ENCODE measurements at places on chromosomes 5 and 9.

DNA sequence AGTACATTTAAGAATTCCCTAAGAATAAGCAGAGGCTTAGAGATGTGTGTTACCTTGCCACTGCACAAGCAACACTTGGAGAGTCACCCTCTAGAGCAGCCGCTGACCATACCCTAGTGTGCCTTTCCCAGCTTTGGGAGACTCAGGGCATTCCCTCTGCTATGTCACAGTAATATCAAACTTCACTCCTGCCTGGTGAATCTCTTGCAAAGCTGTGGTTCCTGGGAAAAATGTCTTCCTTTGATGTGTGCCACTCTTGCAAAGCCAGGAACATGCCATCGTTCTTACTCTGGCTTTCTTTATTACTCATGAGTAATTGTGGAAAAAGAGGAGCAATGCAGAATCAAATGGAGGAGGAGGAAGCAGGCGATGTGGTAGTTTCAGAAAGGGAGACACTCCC, 173.2 kb downstream of the CCDC192 start:
- DNase-seq, result no peak

DNA sequence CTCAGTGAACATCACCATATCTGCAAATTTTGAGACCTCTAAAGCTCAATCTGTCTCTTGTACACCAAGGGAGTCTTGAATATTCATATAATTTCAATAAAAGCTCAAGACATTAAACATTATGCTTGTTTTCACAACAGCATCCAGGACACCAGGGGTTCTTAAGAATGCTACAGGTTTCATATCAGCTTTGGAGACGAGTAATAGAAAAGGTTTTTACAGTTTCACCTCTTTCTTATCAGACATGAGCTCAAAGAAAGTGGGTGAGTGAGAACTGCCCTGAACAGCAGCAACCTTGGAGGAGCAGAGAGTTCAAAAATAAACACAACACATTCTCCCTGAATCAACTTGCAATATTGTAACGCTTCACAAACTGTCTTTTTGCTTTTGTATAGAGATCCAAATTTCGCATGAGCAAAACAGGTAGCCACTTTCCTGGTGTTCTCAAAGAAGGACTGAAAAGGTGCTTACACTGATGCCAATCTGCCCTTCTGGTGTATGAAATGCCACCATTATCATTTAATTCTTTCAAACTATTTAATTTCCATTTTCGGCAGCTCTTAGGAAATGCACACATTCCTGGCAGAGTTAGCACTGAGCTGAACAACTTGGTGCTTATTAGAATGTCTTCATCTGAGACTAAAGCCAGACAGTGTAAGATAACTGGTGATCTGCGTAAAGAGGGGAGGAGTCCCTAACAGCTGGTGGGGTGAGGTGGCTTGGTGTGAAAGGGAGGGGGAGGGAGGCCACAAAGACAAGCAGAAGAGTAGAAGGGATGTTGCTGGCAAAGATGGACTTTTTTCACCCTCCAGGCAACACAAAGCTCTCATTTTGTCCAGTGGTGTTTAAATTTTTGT, 535.3 kb downstream of the PDE4D start:
- no peak for DNase-seq

DNA sequence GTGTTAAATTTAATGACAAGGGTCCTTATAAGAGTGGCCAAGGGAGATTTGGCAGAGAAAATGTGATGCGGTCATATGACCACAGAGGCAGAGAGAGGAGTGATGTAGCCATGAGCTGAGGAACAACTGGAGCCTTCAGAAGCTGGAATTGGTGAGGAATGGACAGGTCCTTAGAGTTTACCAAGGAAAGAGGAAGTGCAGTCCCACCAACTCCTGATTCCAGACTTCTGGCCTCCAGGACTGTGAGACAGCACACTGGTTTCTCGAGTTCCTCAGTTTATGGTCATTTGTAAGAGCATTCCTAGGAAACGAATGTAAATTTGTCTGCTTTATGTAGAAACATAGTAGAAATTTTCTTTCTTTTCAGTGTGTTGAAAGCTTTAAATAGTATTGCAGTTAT, 410.1 kb downstream of the CDH18 start:
- no peak for DNase-seq

- DNase-seq, result no peak
These were observed 79.7 kb upstream of the SSBP2 start for GRCh38 chr5:81830596-81830995.
